Liver (tissue), 10 donors: ENCODE measurements at places on chromosomes 4 and X.

- DNase-seq = no peak
Observed at GRCh38 chrX:42107495-42108488, 184.4 kb upstream of the CASK start.

GRCh38 chr4:5828005-5828391 is 64.9 kb downstream of the CRMP1 start:
- no peak for DNase-seq

DNA sequence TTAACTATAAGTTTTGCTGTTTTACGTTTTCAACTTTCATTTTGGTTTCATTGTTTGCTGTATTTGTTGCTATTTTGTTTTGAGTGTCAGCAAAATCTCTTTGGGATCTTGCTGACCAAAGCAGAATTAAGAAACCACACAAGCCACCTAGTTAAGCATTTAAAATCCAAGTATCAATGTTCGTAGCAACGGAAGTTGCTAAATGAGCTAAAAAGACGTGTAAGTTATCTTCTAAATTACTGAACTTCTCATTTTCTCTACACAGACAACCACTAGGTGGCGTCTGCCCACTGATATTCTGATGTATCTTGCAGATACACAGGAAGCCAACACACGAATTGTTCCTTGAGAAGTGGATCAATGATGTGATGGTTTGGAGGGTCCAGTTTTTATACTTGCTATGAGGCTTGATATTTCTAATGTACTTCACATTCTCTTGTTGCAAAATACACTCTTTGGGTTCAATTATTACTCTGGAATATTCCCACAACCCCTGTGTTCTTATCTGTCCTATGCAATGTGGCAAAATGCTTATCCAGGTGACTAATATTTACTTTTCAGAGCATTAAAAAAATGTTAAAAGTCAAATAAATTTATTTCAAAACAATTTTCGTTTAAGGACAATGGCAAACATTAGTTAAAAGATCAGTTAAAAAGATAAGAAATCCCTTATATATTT is 250.5 kb downstream of the TECRL start:
- no peak for DNase-seq

- no peak for DNase-seq
Observed at GRCh38 chr4:102500352-102500695, 835 bp upstream of the NFKB1 start.

GRCh38 chr4:76203541-76203940 is 10.1 kb downstream of the SCARB2 start:
- DNase-seq = no peak

- DNase-seq = no peak
Observed at GRCh38 chr4:80812145-80812544, 218.4 kb upstream of the BMP3 start.

GRCh38 chrX:51852096-51852495 is 41.3 kb upstream of the MAGED1 start:
- DNase-seq = no peak

DNA sequence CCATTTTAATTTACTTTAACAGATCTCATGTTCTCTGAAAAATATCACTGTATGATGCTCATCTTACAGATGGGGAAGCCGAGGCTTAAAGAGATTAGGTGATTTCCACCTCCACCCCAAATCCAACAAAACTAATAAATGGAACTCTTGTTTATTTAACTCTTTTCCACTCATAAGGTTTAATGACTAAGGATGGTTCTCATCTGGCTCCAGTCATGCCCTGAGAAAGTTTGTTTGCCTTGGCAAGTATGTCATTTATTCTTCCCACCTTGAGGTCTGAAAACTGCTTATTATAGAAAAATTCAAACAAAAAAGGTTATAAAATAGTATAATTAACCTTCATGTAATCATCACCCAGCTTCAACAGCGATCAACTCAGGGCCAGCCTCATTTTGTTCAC is 56.3 kb downstream of the PPEF2 start:
- DNase-seq = no peak

- DNase-seq = no peak
Observed at GRCh38 chr4:75637176-75637575, 6.8 kb upstream of the CDKL2 start.

DNA sequence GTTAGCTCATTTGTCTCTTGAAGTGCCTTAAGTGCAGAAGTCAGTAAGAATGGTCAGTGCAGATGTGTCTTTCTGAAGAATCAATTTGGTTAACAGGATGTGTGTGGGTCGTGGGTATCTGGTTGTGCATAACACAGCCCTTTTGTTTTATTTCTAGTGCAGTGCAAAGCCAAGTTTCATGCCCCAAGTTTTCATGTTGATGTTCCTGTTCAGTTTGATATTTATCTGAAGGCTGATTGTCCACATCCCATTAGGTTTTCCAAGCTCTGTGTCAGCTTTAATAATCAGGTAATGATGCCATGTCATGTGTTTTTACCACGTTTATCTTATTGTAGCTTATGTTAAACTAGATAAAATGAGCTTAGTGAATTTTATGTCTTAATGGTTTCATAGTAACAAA is 27.4 kb downstream of the TRAPPC11 start:
- no peak for DNase-seq

DNA sequence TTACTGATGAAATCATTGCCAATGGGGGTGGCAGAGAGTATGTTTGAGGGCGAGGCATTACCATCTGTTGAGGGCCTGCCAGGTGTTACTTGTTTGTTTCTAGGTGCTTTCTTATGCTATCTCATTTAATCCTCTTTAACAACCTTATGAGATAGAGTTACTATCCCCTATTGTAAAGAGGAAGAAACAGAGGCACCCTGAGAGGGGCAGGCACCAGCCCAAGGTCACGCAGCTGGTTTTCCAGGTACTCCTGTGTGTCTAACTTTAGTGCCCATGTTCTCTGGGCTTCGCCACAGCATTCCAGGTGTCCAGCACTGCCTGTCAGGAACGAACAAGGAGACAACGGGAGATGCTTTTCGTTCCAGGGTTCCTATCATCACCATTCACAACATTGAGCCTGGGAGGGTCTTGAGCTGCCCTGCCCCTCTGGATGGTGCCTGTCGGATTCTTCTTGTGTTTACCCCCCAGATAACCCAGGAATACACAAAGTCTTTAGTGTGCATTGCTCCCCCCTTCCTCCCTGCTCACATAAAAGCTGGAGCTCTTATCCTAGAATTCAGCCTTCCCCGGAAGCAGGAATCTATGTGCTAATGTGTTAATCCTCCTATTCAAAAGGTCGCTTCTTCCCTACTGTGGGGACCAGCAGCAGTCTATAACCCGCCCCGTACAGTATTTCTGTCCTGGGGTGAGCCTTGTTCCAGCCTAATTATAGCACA is 24.9 kb upstream of the GPC4 start:
- DNase-seq = no peak

GRCh38 chr4:81084029-81084428 is 53.5 kb downstream of the BMP3 start:
- no peak for DNase-seq

DNA sequence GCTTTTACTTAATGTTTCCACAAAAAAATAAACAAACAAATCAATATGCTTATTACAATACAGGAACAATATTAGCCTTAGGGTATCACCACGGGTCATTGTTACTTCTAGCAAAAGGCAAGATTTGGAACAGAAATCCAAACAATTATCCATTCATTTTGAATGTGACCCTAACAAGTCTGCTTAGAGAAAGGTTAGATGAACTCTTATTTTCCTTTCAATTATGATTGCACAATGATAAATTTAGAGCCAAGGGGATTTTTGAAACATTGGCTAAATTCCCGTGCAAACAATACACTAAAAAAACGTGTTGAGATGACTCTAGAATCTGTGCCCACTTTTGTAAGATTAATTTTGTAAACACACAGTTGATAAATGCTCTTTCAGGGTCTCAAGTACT is 474.7 kb downstream of the PCDH7 start:
- no peak for DNase-seq
